M059J (cell line): ENCODE measurements at places on chromosomes 12 and 14. TPM values are rescaled to one million over a fixed set of nuclear protein-coding genes. Genes with fewer than 3 reads are reported as not detected.

DNA sequence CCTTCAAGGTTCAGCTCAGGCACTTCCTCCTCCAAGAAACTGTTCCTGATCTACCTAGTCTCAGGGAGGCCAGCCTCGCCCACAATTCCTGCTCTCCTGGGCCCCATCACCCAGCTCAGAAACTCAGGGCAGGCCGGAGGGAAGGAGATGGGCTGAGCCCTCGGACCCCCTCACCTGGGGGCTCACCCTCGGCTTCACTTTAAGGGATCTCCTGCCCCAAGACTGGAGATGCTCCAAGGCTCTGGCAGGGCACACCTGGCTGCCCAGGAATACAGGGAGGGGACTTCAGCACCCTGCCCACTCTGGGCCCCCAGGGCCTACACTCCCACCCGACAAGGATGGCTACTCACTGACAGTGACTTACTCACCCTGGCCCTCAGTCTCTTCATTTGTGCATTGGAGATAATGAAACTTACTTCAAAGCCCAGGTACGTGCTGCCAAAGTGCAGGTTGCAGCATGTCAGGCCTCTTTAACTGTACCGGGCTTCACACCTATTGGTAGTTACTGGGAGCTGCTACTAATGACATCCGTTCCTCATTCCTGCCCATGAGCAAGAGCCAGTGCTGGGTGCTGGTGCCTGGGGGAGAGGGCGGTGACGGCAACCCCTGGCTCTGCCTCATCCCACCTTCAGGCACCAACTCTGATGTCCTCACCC lies 21.0 kb upstream of the PPP1R13B start:
- no peak for DNase-seq

DNA sequence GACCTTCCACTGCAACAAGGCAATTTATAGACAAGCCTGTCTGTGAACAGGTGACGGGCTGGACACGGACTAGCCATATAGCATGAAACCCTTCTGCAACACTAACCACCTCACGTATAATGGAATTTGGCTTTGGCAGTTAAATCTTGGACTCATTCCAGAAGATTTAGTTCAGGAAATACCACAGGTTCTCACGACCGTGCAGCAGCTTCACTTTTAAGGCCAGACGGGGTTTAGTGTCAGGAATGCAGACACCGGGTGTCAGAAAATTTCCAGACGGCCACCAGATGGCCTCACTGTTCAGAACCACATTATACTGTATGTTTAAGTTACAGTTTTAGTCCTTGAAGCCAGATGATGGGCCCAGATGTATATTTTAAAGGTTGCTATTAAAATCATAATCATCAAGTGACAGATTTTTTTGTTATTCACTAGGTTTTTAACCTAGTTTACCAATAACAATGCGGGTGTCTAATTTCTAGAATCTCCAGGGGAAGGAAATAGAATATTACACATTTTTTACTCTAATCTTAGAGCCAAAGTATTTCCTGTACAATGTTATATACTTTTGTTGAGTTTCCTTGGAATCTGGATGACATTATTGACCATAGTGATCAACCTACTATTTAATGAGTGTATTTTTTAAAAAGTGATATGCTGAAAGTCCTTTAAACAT lies 90.5 kb upstream of the TMPO start:
- peak; percentile 70 for DNase-seq

Gene RFX4
- total RNA-seq, result not detected in 2 replicates

Gene ACOT6
- not detected in 2 replicates for total RNA-seq

- no peak for DNase-seq
These were observed 85.1 kb upstream of the CCDC198 start for GRCh38 chr14:57578801-57579200.

Gene SCAF11
- 65.2 and 69.8 TPM in 2 replicates for total RNA-seq

DNA sequence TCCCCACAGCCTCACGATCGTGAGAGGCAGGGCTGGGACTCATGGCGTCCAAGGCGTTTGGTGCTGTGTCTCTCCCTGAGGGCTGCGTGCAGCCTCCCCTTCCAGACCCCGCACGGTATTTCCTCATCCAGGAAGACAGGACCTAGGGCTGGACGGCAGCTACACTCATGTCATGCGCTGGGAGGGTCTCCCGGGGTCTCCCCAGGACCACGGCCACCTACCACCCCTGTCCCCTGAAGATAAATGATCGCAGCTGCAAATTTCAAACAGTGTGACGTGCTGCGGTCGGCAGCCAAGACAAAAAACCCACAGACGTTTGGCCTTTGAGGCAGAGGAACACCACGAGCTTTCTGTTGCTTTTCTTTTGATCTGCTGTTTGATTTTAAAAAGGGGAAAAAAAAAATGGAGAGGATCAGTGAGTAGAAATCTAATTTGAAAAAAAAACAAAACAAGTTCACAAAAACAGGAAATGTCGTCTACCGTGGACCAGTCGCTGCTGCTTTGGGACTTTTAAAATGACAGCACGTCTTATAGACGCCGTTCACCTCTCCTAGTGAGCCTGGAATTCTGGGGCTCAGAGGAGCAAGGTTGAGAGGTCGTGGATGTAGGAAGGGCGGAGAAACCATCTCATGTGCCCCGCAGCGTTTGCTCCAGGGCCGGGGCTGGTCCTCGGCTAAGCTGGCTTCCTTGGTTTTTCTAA lies 237.6 kb downstream of the SLC41A2 start:
- no peak for DNase-seq

Gene VRTN
- total RNA-seq, result not detected in 2 replicates

Gene PTPRQ
- total RNA-seq, result 0.22 and 0.27 TPM in 2 replicates

GRCh38 chr12:85823436-85824180 lies 12.6 kb downstream of the RASSF9 start:
- DNase-seq, result peak; percentile 36

Gene SLC17A8
- not detected in 2 replicates for total RNA-seq
